ENCODE measurements at places on chromosomes 16 and 17. TPM values are rescaled to one million over a fixed set of nuclear protein-coding genes. Genes with fewer than 3 reads are reported as not detected.

GRCh38 chr17:4156750-4157381, 13.9 kb downstream of the CYB5D2 start:
- DNase-seq = no peak

DNA sequence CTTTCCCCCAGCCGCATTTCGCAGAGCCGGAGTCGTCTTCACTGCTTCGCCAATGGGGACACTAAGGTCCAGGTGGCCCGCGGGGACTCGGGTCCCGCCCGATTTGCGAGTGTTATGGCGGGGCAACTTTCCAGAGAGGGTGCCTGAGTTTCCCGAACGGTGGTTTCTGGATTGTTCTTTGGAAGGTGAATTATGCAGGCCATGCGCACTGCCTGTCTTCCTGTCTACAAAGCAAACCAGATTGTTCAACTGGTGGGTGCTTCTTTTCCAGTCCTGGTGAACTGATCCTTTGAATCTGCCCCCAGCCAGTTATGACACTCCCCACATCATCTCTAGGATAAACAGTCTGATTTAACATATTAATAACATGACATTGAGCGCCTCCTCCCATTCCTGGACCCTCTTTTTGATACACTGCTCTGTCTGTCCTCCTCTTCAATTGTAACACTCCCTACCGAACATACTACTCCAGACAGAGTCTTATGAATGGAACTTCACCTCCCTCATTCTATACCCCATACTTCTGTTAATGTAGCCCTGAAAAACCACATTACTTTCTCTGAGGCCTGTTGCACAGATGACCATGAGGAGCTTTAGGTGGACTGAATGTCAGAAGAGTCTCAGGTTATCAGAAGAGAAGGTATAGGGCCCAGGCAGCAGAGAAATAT, 159.0 kb downstream of the RAB11FIP4 start:
- peak; percentile 28 for DNase-seq

- peak; percentile 82 for DNase-seq
Observed at GRCh38 chr16:65070831-65071432, 50.9 kb downstream of the CDH11 start.

GRCh38 chr17:77845541-77846225, 112.8 kb upstream of the TNRC6C start:
- DNase-seq = no peak

- DNase-seq = no peak
Observed at GRCh38 chr17:3585826-3586225, 23.4 kb downstream of the TRPV1 start.

GRCh38 chr17:70434536-70435490, 265.5 kb downstream of the KCNJ2 start:
- peak; percentile 63 for DNase-seq

- peak; percentile 82 for DNase-seq
Observed at GRCh38 chr17:58391302-58391984, 25.9 kb downstream of the RNF43 start.

GRCh38 chr16:82242201-82242600, 72.2 kb upstream of the MPHOSPH6 start:
- DNase-seq = no peak

DNA sequence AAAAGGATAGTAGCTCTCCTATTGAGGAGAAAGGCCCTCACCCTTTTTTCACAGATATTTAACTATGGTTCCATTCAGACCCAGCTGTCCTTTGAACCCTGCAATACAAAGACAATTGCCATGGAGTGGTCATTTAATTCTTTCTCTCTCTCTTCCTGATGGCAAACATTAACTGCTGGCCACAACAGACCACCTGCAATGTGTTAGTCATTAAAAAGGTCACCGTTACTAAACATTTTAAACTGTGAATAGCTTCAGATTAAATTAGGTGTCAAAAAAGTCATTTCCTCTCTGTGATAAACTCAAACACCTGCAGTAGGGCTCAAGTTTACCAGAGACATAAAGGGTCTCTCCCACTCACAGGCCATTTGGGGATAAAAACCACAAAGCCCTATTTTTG, 697.2 kb downstream of the TOX3 start:
- no peak for DNase-seq

DNA sequence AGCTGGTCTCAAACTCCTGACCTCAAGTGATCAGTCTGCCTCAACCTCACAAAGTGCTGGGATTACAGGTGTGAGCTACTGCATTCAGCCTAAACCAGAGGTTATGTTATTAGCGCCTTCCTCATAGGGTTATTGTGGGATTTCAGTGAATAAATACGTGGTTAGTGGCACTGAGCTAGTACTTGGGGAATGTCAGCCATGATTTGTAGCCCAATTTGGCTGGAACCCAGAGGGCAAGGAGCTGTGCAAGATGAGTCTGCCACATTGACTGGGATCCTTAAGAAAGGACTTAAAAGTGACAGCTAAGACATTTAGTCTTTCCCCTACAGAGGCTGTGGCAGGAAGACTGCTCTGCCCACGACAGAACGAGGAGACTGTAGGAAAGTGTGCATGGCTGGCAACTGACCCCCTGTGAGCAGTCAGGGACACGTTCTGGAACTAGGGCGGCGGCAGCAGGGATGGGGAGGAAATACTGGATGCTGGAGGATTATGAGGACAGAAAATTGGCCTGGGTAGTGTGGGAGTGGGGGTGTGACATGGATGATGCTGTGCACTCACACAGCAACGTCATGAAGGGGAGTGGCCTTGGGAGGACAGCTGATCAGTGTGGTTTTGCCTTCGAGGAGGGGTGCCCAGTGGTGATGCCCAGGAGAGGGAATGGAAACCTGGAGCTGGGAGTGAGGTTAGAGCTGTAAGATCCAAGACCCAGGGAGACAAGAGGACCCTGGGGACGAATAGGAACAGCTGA, 14.6 kb downstream of the ATP5PD start:
- DNase-seq = peak; percentile 43

DNA sequence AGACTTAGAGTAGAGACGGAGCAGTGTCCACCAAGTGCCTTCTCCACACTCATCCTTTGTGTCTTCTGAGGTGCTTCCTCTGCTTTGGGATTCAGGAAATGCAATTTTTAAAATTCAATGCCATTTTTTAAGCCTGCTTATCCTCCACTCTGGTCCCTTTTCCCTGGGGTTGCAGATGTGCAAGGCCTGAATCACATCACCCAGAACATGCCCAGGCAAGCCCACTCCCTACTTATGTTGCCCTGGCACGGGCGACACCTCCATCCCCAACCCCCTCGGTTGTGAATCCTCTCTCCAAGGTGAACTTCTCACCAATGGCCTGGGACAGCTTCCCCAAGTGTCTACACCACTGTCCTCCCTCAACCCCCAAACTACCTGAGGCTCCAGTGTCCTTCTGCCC, 116.2 kb downstream of the C17orf67 start:
- DNase-seq = no peak

Gene FBXW10
- not detected for total RNA-seq

Gene ANKRD40CL
- total RNA-seq = not detected

Gene TNFRSF17
- not detected for total RNA-seq

Gene CD300C
- not detected for total RNA-seq

Gene ZNF423
- 3.2 TPM for total RNA-seq
